ENCODE measurements at places on chromosomes 1 and 21.

- no peak for DNase-seq
These were observed 10.0 kb downstream of the CAPZB start for GRCh38 chr1:19475296-19475695.

DNA sequence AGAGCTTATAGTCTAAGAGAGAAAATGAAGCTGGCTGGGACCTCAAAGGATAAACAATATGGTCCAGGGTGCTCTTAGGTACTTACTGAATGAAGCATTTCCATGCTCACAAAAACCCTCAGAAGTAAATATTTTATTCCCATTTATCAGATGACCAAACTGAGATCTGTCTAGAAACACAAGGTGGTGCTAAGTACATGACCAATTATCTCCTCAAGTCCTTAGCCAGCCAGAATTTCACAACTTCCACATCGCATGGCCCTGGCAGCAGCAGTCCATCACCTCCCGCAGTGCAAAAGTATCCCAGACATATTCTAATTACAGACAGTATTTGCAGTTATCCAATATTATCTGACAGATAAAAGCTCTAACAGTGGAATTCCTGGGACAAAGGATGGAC, 321.7 kb upstream of the PROX1 start:
- DNase-seq, result no peak

DNA sequence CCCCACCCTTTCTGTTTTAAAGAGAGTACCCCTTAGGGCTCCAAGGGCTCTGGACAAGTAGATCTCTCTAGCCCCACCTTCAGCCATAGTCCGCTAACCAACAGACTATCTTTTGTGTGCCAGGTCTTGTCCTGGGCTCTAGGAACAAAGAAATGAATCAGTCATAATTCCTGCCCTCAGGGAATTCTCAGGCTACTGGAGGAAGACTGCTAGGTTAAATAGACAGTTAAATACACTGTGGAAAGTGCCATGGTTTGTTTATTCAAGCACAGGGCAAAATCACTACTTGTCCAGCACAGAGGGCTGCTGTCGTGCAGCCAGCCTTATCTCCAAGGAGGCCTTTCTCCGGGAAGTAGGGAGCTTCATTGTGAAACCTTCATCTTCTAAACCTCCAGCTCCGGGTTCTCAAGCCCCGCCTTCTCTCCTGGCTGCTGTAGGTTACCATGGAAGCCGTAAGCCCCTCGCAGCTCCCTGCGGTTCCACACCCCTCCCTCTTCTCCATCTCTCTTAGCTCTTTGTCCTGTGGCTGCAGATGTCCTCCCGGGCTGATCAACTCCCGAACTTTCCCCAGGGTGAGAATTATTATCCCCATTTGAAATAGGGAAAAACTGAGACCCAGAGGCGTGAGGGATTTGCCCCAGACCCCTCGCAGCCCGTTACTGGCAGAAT, 29.8 kb downstream of the SHISAL2A start:
- DNase-seq, result no peak

DNA sequence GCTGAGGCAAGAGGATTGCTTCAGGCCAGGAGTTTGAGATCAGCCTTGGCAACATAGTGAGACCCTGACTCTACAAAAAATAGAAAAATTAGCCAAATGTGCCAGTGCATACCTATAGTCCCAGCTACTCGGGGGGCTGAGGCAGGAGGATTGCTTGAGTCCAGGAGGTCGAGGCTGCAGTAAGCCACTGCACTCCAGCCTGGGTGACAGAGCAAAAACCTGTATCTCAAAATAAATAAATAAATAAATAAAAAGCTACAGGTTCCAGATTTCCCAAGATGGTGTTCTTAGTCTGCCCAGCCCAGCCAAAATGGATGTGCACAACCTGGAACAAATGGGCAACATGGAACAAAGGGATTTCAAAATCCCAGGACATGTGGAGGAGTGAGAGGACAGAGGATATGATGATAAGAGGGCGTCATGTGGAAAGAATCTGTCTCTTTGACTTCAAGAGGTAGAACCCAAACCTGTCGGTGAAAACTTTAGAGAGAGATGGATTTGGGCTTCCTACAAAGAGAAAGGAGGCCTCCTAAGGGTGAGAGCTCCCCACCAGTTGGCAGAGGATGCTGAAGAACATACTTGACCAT, 3.2 kb downstream of the EDARADD start:
- no peak for DNase-seq

DNA sequence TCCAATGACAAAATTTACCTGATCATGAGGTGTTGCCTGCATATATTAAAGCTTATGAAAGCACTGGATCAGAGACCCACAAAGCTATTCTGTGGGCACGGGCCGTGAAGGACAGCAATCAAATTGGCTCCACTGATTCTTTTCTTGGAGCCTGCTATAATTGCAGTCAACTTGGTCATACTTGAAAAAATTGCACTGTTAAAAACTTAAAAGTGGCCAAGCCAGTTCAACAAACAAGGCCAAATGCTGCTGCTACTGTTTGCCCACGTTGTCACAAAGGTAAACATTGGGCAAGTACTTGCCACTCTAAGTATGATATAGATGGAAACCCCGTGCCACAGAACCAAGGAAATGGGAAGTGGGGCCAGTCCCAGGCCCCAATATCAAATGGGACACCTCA, 37.8 kb downstream of the CYP4A11 start:
- no peak for DNase-seq

DNA sequence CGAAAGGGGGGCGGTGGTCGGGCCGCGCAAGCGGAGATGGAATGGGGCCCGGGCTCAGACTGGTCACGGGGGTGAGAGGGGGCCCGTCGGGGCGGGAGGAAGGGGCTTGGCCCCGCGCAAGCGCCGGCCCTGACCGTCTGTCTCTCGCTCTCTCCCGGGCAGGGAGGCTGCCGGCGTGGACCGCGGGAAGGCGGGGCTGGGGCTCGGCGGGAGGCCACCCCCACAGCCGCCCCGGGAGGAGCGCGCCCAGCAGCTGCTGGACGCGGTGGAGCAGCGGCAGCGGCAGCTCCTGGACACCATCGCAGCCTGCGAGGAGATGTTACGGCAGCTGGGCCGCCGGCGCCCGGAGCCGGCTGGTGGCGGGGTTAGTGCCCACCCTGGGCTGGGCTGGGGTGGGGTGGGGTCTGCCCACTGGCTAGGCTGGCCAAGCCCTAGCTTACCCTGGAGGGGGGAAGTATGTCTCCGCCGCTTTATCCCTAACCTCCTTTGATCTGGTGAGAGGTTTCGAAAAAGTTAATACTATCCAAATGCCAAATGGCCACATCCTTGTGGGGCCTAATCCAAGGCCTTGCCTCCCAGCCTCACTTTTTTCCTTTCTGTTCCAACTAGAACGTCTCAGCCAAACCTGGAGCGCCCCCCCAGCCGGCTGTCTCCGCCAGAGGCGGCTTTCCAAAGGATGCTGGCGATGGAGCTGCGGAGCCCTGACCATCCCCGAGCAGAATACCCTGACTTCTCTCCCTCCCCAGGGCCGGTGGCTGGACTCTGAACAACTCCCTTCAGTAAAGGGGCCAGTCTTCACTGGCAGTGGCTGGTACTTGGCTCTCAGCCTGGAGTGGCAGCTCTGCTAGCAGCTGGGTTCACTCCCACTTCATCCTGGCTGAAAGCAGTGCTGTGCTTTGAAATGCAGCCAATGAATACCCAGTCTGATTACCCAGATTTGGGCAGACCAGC, 636 bp upstream of the YRDC start:
- no peak for DNase-seq

GRCh38 chr1:152543820-152544219, 22.8 kb downstream of the LCE3E start:
- DNase-seq, result no peak

GRCh38 chr1:94105581-94105952, 15.4 kb downstream of the ABCA4 start:
- DNase-seq, result no peak

DNA sequence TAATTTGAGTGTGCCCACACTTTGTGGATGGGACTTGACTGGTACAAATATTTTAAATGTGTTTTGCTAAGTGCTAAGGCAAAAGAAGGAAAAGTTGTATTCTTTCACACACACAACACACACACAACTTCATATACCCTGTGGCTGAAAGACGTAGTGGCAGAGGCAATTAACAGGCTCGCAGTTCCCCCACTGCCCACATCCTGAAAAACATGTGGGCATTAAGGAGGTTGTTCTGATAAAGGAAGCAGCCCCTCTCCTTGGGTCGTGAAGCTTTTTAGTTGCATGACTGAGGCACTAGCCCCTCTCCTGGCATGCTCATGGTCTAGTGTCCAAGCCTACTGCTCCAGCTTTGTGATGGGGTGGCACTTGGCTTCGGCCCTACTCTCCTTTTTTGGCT, 14.3 kb upstream of the ADAM30 start:
- no peak for DNase-seq

- DNase-seq, result no peak
These were observed 183.5 kb downstream of the ZZZ3 start for GRCh38 chr1:77498918-77499317.

DNA sequence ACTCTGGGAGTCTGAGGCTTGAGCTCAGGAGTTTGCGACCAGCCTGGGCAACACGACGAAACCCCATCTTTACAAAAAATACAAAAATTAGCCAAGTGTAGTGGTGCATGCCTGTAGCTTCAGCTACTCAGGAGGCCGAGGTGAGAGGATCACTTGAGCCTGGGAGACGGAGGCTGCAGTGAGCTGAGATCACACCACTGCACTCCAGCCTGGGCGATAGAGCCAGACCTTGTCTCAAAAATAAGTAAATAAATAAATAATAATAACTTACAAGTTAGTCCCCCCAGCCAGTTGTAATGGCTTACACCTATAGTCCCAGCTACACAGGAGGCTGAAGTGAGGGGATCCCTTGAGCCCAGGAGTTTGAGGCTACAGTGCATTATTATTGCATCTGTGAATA, 21.7 kb upstream of the BTG2 start:
- DNase-seq, result no peak

DNA sequence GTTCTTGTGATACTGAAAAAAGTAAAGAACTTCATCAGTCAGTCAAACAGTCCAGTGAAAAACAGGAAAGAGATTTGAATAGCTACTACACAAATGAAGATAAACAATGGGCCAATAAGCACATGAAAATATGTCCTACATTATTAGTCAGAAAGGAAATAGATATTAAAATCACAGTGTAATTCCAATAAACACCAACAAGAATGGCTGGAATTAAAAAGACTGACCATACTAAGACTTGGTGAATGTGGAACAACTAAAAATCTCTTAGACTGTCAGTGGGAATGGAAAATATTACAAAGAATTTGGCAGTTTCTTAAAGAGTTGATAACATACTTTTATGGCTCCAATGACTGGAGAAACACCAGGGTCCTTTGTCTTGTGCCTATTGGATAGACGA, 241.8 kb upstream of the USP24 start:
- no peak for DNase-seq

- DNase-seq, result no peak
These were observed 10.7 kb upstream of the IFNAR1 start for GRCh38 chr21:33314111-33314510.

GRCh38 chr1:224506141-224506814, 71.7 kb upstream of the WDR26 start:
- DNase-seq, result no peak

GRCh38 chr1:165419839-165420238, 25.1 kb downstream of the RXRG start:
- DNase-seq, result no peak

DNA sequence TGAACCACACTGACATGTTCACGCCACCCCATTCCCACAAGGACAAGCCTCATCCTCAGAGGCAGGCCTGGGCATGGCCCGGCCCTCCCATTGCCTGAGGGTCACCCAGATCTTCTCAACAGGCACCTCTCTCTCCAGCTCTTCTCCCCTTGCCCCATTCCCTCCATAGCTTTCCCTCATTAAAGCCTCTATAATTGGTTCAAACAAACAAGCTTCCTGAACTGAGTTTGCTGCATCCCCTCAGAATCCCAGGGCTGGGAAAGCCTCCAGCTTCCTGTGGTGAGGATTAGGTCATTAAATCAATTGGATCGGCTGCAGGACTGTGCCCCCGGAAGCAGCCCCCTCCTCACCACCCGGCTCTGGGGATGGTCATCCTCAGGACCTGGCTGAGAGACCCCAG, 18.9 kb downstream of the CTNNBIP1 start:
- DNase-seq, result no peak

GRCh38 chr1:60488847-60489246, 415.3 kb upstream of the C1orf87 start:
- DNase-seq, result no peak

GRCh38 chr1:57788313-57788712, 364.5 kb upstream of the DAB1 start:
- DNase-seq, result no peak

DNA sequence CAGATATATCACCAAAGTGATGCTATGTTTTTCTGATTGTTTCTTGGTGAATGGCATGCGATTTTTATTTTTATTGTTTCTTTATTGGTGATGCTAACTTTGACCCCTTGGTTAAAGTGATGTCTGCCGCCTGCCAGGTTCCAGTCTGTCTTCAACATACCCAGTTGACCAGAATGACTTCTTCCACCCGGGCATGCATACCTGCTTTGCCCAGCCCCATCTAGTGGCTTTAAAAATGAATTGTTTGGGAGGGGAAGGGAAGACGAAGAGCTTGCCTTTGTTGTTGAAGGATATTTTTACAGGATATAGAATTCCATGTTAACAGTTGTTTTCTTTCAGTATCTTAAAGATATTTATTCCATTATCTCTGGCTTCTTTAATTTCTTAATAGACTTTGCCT, 65.1 kb downstream of the ATG4C start:
- DNase-seq, result no peak

GRCh38 chr1:53182716-53183094, 13.9 kb upstream of the CPT2 start:
- no peak for DNase-seq

- peak; percentile 26 for DNase-seq
These were observed 53.8 kb downstream of the PLPP3 start for GRCh38 chr1:56525489-56526041.

DNA sequence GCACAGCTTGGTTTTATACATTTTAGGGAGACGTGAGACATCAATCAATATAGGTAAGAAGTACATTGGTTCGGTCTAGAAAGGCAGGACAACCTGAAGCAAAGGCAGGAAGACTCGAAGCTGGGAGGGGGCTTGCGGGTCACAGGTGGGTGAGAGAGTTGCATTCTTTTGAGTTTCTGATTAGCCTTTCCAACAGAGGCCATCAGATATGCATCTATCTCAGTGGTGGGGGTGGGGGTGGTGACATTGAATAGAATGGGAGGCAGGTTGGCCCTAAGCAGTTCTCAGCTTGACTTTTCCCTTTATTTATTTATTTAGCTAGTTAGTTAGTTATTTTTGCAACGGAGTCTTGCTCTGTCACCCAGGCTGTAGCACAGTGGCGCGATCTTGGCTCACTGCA, 85.6 kb downstream of the WDR4 start:
- no peak for DNase-seq

GRCh38 chr1:30374400-30375070, 348.9 kb downstream of the MATN1 start:
- DNase-seq, result no peak

DNA sequence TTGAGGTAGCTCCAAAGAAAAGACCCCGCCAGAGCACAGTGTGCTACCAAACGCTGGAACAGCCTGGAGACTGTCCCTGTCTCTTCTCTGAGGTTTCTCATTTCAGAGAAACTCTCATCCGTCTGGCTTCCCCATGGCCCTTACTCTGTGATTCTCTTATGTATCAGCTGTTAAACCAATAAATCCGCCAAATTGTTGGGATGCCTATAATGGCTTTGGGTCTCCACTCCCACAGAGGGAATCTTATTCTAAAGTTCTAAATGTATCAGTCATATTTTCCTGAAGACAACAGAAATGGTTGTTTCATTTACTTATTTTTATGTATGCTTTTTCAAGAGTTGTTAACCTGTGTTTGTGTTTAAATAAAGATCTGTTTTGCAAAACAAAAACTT, 4.0 kb downstream of the ERG start:
- no peak for DNase-seq

GRCh38 chr1:213399695-213400094, 348.7 kb downstream of the RPS6KC1 start:
- no peak for DNase-seq

Measured in GM18507 (cell line).